Common myeloid progenitor, CD34-positive (primary cell): ENCODE measurements at places on chromosomes 1 and 21.

- H3K27ac ChIP-seq = no peak overlapping the region
- peaks cover 17% of the 10 kb centered on the region for H3K36me3 ChIP-seq
- DNase-seq = no peak
- H3K27me3 ChIP-seq = no peaks in the 10 kb centered on the region
- H3K4me3 ChIP-seq = no peak overlapping the region
Measured at GRCh38 chr1:10082785-10083479, 50.2 kb downstream of the UBE4B start.

DNA sequence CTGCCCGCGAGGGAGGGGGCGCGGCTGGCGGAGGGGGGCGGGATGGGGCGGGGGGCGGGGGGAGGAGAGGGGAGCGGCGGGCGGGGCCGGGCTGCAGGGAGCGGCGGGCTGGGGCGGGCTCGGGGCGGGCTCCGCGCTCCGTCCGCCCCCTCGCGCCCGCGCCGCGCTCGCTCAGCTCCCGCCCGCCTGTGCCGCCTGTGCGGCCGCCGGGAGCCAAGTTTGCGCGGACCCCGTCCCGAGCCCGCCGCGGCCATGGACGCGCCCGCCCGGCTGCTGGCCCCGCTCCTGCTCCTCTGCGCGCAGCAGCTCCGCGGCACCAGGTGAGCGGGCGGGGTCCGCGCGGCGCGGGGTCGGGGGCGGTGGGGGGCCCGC, at the start of gene GABRD:
Gene GABRD (plus strand): TSS at position 174 of the 372 bp plus-strand sequence. CDS start 79 bp downstream, at position 253.
- peaks cover 85% of the 10 kb centered on the region for H3K27me3 ChIP-seq
- no peaks in the 10 kb centered on the region for H3K4me1 ChIP-seq
- H3K4me3 ChIP-seq = peak within 1 kb of the TSS; percentile 36
- DNase-seq = no peak
- H3K36me3 ChIP-seq = no peaks in the 10 kb centered on the region

- no peaks in the 10 kb centered on the region for H3K36me3 ChIP-seq
- DNase-seq = no peak
- no peaks in the 10 kb centered on the region for H3K27me3 ChIP-seq
- H3K4me1 ChIP-seq = no peaks in the 10 kb centered on the region
Measured at GRCh38 chr1:181777812-181778211, 283.7 kb downstream of the ZNF648 start.

DNA sequence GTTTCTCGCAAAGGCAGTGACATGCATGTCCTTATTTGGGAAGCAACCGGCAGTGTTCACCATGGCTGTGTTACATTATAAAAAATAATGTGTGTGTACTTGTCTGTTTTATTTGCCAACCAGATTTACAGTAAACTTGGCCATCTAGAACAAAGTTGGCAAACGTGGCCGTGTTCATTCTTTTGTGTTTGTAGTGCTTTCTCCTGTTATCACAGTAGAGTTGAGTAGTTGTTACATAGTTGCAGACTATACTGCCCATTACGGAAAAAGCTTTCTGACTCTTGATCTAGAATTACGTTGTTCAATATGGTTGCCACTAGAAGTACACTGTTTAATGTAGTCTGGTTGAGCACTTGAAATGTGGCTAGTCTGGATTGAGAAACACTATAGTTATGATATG, 19.4 kb downstream of the SOAT1 start:
- no peaks in the 10 kb centered on the region for H3K27me3 ChIP-seq
- DNase-seq = no peak
- H3K27ac ChIP-seq = no peak overlapping the region
- H3K4me1 ChIP-seq = no peaks in the 10 kb centered on the region
- H3K36me3 ChIP-seq = peaks cover 14% of the 10 kb centered on the region

DNA sequence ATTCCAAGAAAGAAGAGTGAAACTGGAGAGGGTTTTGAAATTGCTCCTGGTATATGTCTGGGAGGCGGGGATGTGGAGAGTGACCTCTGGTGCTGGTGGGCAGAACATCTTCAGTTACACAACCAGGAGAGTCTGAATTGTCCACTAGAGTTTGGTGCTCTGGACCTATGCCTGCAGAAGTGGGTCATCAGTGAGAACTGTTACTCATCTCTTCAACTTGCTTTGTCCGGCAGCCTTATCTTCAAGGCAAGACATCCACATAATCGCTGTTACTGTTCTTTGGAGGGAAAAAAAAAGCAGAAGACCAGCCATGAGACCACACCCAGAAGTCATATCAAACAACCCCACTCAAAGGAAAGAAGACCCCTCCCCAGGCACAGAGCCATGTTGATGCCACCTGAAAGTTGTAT, 14.9 kb downstream of the SH2D1B start:
- DNase-seq = no peak
- no peak overlapping the region for H3K4me3 ChIP-seq
- H3K27me3 ChIP-seq = peaks cover 20% of the 10 kb centered on the region
- no peaks in the 10 kb centered on the region for H3K36me3 ChIP-seq
- no peak overlapping the region for H3K27ac ChIP-seq

DNA sequence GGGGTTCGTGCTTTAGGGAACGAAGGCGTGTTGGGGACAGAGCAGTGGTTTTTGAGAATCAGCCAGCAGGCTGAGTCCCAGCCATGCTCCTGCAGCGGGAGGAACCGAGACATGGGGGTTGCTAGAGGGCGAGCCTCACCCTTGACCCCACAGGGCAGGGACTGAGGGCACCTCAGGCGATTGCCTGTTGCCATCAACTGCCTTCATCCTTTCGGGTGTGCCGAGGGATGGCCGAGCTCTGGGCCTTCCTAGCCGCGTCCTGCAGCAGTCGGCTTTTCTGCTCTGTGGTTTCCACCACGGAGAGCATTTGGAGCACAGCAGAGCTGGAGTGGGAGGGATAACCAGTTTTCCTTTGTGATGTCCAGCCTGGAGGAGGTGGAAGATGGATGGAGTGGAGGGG, 13.3 kb downstream of the SPSB1 start:
- H3K27me3 ChIP-seq = no peaks in the 10 kb centered on the region
- DNase-seq = no peak
- H3K36me3 ChIP-seq = no peaks in the 10 kb centered on the region
- H3K27ac ChIP-seq = no peak overlapping the region
- no peak overlapping the region for H3K4me3 ChIP-seq
- H3K4me1 ChIP-seq = no peaks in the 10 kb centered on the region

DNA sequence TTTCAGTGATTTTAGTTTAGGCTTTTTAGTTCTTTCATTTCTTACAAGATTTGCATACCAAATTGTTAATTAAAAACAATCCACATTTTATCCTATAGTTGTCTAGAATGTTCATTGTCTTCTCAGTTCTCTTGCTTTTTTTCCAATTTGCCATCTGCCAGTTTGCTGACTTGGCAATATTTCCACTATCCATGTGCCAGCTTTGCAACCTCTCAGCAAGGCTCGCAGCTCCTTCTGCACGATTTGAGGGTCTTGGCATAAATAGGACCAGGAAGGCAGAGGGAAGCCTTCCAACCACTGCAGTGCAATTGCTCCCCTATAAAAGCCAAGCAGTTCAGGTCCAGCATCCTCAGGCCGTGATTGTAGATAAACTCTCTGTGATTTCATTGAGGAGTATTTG, 306.8 kb upstream of the FMN2 start:
- no peak overlapping the region for H3K27ac ChIP-seq
- H3K36me3 ChIP-seq = peaks cover 7% of the 10 kb centered on the region
- no peak overlapping the region for H3K4me3 ChIP-seq
- no peaks in the 10 kb centered on the region for H3K4me1 ChIP-seq
- DNase-seq = no peak

GRCh38 chr1:81887421-81888144, 86.8 kb downstream of the ADGRL2 start:
- no peaks in the 10 kb centered on the region for H3K4me1 ChIP-seq
- no peaks in the 10 kb centered on the region for H3K27me3 ChIP-seq
- no peak for DNase-seq
- no peak overlapping the region for H3K27ac ChIP-seq
- H3K4me3 ChIP-seq = no peak overlapping the region

DNA sequence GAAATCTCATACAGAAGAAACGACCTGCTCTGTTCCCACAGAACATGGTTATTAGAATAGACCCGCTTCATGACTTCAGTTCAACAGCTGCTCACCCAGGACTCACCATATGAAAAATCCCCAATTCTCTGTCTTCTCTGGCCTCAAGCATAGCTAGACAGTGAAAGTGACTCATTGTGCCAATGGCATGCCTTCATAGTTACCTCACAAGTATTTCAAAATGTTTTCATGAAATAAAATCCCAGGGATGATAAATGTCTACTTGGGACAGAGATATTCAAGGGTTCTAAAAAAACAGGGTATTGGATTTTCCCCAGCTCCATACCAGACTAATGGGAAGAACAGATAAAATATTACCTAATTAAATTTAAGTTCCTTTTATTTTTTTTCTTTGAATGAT, 82.3 kb downstream of the NOTCH2 start:
- H3K27ac ChIP-seq = no peak overlapping the region
- no peak for DNase-seq
- peaks cover 10% of the 10 kb centered on the region for H3K36me3 ChIP-seq
- H3K4me3 ChIP-seq = no peak overlapping the region

DNA sequence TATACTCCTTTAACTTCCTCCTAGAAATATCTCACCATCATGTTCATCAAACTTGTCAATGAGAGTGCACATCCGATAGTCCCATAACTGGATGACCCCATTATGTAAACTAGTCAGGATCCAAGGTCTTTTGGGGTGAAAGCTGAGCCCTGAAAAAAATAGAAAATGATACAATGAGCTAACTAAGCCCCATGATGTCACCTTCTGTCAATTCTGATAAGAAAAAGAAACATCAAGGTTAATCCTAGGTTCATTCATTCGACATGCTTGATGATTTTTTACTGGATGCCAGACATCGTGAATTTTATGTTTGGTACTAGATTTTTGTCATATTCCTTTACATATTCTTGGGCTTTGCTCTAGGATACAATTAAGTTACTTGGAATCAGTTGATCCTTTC, 2.9 kb downstream of the COPA start:
- peaks cover 23% of the 10 kb centered on the region for H3K36me3 ChIP-seq
- no peak overlapping the region for H3K4me3 ChIP-seq
- no peaks in the 10 kb centered on the region for H3K27me3 ChIP-seq
- no peak for DNase-seq

DNA sequence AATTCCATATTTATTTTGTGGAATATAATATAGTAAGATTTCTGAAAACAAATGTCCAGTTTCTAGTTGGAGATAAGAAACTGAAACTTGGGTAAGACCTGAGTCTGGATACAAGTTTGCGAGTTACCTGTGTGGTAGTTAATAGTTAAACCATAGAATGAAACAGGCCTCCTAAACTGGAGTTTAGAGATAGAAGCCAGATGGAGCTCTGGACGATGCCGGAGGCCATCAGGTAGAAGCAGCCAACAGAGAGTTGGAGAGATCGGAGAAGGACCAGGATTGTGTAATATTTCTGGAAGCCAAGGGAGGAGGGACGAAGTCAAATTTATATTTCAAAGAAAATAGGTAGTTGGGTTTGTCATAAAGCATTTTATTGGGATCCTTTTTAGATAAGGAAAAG, 45.1 kb downstream of the ARID1A start:
- peaks cover 60% of the 10 kb centered on the region for H3K36me3 ChIP-seq
- H3K27ac ChIP-seq = peak overlapping the region; percentile 27
- no peaks in the 10 kb centered on the region for H3K27me3 ChIP-seq
- peaks cover 47% of the 10 kb centered on the region for H3K4me1 ChIP-seq
- H3K4me3 ChIP-seq = no peak overlapping the region

- no peak overlapping the region for H3K27ac ChIP-seq
- peaks cover 18% of the 10 kb centered on the region for H3K36me3 ChIP-seq
- no peaks in the 10 kb centered on the region for H3K27me3 ChIP-seq
- H3K4me1 ChIP-seq = no peaks in the 10 kb centered on the region
Measured at GRCh38 chr1:247165674-247166073, 6.1 kb downstream of the ZNF124 start.

DNA sequence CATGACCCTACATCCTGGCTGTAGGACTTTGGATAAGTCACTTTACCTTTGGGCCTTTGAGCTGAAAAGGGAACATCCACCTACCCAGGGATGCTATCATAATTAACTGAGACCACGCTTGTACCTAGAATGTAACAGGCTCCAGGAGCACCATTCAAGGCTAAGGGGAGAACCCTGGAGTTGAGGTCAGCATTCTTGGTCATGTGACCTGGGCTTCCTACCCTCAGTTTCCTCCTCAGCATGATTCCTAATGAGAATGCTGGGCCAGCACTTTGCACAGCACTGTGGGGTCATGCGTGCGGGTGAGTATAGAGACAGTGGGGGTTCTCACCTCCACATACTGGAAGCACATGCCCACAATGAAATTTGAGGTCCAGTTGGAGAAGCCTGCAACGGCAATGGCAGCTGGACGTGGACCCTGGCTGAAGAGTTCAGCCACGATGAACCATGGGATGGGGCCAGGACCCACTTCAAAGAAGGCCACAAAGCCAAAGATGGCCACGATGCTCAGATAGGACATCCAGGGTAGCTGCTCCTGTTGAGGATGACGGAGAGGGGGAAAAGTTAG, 31.3 kb downstream of the SLC2A1 start:
- peaks cover 43% of the 10 kb centered on the region for H3K36me3 ChIP-seq
- H3K27me3 ChIP-seq = no peaks in the 10 kb centered on the region
- H3K4me1 ChIP-seq = peaks cover 37% of the 10 kb centered on the region
- no peak for DNase-seq
